Left renal cortex interstitium (tissue), 4 donors: ENCODE measurements at places on chromosomes 1 and 21.

- DNase-seq = no peak
Measured at GRCh38 chr1:56473582-56474270, 105.6 kb downstream of the PLPP3 start.

DNA sequence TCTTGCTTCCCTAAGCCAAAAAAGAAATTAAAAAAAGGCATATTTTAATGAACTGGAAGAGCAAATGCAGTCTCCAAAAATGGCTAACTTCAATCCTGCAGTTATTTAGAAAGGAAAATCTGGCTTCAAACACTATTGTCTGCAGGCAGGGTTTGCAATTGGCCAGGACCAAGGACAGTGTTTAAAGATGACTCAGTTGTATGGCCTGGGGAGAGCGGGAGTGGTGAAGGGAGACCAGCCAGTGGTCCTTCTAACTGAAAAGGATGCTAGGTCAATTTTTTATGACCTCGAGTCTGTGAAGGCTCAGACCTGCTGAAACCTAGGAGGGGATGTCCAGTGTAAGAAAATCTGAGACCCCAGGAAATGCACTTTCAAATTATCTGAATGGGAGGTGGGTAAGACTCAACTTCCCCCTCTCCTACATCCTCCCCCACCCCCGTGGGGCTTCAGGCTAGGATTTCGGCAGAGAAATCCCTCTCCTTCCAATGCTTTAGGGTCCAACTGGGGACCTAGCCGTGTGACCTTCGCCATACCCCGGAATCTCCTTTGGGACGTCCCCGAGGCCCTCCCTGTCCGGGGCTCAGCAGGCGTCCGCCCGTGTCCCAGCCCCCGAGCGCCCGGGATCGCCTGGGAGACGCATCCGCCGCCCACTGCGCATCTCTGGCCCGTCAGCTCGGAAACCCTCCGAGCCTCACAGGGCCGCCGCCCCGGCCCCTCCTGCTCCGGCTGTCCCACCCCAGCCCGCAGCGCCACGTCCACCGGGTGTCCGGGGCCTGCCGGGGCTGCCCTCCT is 602 bp upstream of the RIMKLA start:
- no peak for DNase-seq

DNA sequence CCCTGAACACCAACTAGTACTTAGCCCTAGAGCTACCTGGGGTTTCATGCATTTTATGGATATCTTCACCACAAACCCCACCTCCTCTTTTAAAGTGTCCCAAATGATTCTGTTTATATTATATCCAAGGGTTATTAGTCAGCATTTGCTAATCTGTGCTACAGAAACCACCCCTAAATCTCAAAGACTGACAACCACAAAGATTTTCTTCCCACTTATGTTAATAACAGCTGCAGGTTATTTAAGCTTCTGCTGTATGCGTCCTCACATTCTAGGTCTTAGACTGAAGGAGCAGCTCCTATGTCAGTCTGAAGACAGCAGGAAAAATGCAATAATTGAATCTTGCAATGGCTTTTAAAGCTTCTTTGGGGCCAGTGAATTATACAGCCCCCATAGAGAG is 11.2 kb upstream of the PHC2 start:
- no peak for DNase-seq

- peak; percentile 34 for DNase-seq
Measured at GRCh38 chr1:172719694-172720138, 60.8 kb downstream of the FASLG start.

GRCh38 chr1:31183927-31184554 is 55.6 kb downstream of the NKAIN1 start:
- peak; percentile 23 for DNase-seq

GRCh38 chr21:45593162-45594022 is 50.1 kb upstream of the PCBP3 start:
- no peak for DNase-seq

- no peak for DNase-seq
Measured at GRCh38 chr1:119653839-119654170, 5.7 kb upstream of the ZNF697 start.

- no peak for DNase-seq
Measured at GRCh38 chr1:7886405-7886745, 33.5 kb upstream of the UTS2 start.

- no peak for DNase-seq
Measured at GRCh38 chr1:145892486-145893087, 6.9 kb upstream of the ANKRD35 start.

GRCh38 chr1:107871259-107871658 is 93.7 kb downstream of the VAV3 start:
- DNase-seq = no peak

DNA sequence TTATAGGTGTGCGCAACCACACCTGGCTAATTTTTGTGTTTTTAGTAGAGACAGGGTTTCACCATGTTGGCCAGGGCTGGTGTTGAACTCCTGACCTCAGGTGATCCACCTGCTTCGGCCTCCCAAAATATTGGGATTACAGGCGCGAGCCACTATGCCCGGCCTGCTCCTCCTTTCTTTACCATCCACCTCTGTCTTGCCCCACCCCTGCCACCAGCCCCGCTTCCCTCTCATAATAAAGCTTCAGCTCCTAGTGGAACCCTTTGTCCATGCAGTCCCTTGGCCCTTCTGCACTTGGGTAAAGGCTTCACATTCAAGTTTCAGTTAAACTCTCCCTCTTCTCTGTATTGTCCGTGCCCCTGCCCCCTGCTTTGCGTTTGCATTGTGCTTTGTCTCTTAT is 120.1 kb downstream of the CAMTA1 start:
- DNase-seq = no peak

GRCh38 chr1:190832511-190832910 is 354.8 kb upstream of the BRINP3 start:
- no peak for DNase-seq

DNA sequence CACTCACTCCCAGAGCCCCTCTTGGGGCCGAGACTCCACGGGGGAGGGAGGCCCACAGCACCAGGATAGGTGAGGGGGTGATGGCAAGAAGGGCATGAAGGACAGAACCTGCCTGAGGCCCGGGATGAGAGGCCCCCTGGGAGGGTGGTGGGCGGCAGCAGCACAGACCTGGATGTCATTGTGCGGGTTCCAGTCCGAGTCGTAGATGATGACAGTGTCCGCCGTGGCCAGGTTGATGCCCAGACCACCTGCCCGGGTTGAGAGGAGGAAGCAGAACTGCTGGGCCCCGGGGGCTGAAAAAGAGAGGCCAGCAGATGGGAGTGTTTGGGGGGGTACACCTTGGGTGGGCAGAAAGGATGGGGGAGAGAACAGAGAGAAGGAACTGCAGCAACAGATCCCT is 50.1 kb downstream of the CHD5 start:
- DNase-seq = no peak

GRCh38 chr1:84851839-84852238 is 41.2 kb downstream of the LPAR3 start:
- DNase-seq = no peak

GRCh38 chr1:224058303-224058702 is 55.6 kb upstream of the FBXO28 start:
- DNase-seq = no peak

DNA sequence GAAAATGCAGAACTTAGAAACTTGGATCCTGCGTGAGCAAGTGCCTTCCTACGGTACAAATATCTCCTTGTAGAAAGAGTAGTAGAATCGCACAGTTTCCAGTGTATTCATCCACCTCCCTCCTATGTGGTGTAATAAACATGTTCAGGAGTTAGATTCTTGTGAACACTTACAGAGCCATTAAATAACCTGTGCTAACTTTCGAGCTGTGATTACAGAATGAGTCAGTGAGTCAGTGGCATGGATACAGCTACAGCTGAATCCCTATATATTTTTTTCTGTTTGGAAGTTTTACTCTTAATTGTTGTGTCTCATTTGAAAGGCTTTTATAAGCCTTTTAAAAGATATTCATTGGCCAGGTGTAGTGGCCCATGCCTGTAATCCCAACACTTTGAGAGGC is 148.7 kb downstream of the EDEM3 start:
- DNase-seq = no peak

DNA sequence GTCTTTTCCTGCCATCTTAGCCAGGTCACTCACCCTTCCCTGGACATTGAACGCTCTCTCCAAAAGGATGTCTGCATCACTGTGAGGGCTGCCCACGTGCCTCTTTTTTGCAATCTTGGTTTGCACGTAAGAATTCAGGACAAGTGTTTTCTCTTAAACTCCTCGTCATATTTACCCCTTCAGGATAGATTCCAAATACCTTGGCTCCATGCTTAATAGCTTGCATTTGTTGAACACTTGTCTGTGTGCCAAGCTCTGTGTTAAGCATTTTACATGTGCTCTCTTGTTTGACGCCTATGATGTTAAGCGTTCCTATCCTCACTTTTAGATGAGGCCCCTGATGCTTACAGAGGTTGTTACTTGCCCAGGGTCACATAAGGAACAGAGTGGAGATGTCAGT is 29.8 kb downstream of the RCSD1 start:
- DNase-seq = no peak

- DNase-seq = no peak
Measured at GRCh38 chr1:221573756-221574155, 168.1 kb downstream of the DUSP10 start.

GRCh38 chr1:206890125-206891060 is 6.8 kb upstream of the IL24 start:
- no peak for DNase-seq

DNA sequence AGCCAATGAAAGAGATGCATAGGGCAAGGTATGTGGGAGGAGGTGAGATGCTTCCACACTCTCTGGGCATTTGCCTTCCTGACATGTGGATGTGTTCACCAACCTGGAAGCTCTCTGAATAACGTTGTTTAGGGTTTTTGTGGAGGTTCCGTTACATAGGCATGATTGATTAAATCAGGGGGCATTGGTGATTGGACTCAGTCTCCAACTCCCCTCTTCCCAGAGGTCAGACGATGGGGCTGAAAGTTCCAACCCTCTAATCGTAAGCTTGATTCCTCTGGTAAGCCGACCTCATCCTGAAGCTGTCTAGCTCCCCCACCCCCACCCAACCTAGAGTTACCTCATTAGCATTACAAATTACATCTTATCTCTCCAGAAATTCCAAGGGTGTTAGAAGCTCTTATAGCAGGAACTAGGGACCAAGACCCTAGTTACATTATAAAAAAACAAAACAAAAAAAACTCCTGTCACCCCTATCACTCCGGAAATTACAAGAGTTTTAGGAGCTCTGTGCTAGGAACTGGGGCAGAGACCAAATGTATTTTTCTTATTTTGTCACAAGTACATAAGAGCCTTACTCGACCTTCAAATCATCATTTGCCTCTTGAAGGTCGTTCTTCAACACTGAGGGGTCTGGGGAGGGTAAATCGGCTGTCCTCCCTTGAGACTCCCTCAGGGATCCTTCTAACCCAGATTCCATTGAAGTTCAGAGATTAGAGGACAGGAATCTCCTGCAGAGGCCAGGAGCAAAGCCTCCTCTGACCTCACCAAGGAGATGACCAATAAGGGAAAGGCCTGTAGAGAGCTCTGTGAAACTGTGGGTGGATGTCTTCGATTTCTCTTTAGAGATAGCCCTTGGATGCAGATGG is 58.2 kb downstream of the DNTTIP2 start:
- DNase-seq = no peak

DNA sequence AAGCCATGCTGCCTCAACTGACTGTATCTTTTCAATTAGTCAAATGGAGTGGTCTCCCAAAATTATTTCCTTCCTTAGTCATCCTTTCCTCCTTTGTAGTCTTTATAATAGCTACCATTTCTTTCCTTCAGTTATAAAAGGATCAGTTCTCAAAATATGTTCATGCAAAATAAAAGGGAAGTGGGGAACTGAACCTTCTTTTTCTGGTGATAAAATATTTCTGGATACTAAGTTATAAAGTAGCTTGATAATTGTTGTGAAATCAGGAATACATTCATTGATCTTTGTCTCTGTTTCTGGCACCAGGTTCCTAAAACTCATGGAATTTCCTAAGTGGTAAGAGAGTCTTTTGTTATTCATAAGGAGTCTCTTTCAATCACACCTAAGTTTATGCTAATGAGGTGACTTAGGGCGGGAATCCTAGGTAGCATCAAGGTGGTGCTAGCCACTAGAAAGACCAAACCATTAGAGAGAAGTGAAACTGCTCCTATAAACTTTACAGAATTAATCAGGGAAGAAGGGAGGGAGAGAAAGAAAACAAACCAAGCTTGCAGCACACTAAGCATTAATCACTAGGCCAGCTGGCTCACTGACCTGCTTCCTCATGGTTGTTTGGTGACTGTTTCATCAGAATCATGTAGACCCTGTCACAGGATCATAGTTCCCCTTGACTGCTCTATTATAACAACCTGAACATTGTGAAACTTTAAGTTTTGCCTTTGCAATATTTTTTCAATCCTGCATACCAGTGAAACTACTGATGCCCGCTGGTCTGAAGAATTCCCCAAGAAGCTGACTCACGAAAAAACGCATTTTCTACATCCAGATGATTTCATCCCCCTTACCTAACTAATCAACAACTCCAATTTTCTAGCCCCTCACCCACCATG is 161.6 kb upstream of the PTBP2 start:
- DNase-seq = no peak

DNA sequence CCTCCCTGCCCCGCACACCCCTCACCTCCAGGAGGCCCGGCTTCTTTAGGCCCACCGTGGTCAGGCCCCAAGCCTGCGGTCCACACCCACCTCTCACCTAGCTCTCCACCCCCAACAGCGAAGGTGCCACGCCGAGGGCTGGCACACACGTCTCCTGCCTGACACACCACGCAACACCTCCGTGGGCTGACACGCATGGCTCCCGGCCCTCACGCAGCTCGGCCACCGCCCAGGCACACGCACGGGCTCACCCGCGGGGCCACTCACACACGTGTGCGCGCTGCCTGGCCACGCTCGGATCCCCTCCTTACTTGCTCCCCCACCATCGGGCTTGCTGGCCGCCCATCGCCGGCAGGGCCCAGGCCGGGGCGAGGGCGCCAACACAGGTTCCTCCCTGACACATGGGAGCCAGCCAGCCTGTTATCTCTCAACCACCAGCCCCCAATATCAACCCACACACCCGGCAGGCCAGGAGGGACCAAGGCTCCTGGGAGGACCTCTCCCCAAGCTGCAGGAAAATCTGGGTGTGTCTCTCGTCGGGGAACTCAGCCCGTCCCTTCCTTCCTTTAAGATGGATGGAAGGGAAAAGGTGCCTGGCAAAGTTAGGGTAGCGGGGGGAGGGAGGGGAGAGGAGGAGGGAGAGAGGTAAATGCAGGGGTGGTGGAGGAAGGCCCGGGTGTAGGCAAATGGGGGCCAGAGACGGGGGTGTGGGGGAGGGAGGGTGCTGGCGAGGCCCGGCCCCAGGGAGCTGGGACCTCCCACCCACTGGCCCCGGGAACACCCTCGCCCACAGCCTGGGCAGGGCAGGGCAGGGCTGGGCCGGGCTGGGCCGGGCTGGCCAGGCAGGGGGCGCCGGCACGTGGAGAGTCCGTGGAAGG is 546 bp downstream of the ELOVL1 start:
- DNase-seq = no peak

DNA sequence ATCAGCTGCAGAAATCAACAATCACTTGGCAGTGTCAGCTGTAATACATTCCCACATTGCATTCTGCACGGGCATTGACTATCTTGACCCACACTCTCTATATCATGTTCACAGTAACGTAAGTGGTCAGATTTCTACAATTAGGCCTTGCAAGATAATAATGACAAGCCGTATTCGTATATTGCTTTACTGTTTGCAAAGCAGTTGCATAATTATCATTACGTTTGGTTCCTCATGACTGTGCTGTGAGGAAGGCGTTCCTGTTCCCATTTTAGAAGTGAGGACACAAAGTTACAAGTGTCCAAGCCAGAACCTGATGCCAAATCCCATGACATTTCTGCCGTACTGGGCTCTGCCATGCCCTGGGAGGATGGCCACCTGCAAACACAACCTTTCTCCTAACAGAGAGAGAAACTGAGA is 53.5 kb upstream of the TARBP1 start:
- DNase-seq = no peak
